A673 (cell line): ENCODE measurements at places on chromosomes 13 and 19. TPM values are rescaled to one million over a fixed set of nuclear protein-coding genes. Genes with fewer than 3 reads are reported as not detected.

The CD320 gene
- total RNA-seq: 121 and 135 TPM in 2 replicates

The DACH1 gene
- 0.11 and 0.22 TPM in 2 replicates for total RNA-seq

The IL12RB1 gene
- total RNA-seq: not detected in 2 replicates

The DPF1 gene
- total RNA-seq: 6.3 and 8.1 TPM in 2 replicates

The KLK8 gene
- not detected in 2 replicates for total RNA-seq

The COX6B2 gene
- total RNA-seq: 0.48 TPM in 1 of 2 replicates, not detected in the other

GRCh38 chr19:49344505-49345423 is 9.6 kb downstream of the CD37 start:
- H3K4me3 ChIP-seq: no peak overlapping the region
- H3K4me1 ChIP-seq: peaks cover 13% of the 10 kb centered on the region
- H3K36me3 ChIP-seq: peaks cover 81% of the 10 kb centered on the region

- H3K4me3 ChIP-seq: no peak overlapping the region
- H3K27me3 ChIP-seq: no peaks in the 10 kb centered on the region
- H3K27ac ChIP-seq: no peak overlapping the region
- no peaks in the 10 kb centered on the region for H3K36me3 ChIP-seq
- no peak for DNase-seq
- H3K4me1 ChIP-seq: no peaks in the 10 kb centered on the region
Observed at GRCh38 chr19:56764196-56764695, 76.3 kb downstream of the PEG3 start.

GRCh38 chr13:101728021-101728420 is 275.5 kb downstream of the ITGBL1 start:
- DNase-seq: no peak
- no peaks in the 10 kb centered on the region for H3K27me3 ChIP-seq
- no peaks in the 10 kb centered on the region for H3K36me3 ChIP-seq
- no peak overlapping the region for H3K27ac ChIP-seq
- no peak overlapping the region for H3K4me3 ChIP-seq
- no peaks in the 10 kb centered on the region for H3K4me1 ChIP-seq

DNA sequence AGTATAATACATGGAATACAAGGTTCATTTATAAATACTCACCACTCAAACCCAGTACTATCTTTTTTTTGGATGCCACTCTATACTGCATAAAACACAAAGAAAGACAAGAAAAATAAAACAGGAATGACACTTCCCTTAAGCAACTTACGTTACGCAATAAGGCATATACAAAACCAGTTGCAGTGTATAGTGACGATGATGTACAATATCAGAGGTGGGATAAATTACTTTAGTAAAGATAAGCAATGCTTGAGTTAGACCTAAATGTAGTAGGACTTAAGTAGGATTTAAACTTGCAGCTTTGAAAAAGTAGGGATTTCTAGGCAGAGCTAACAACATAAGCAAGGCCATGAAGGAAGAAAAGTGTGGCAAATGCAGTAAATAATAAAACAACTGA is 374.9 kb downstream of the SPRY2 start:
- H3K27ac ChIP-seq: no peak overlapping the region
- no peaks in the 10 kb centered on the region for H3K27me3 ChIP-seq
- H3K4me3 ChIP-seq: no peak overlapping the region
- no peaks in the 10 kb centered on the region for H3K36me3 ChIP-seq
- peak; percentile 20 for DNase-seq
- no peaks in the 10 kb centered on the region for H3K4me1 ChIP-seq

- no peak overlapping the region for H3K4me3 ChIP-seq
Observed at GRCh38 chr19:2188708-2189385, 25.1 kb downstream of the DOT1L start.

GRCh38 chr13:44197791-44198770 is 175.5 kb upstream of the SERP2 start:
- no peaks in the 10 kb centered on the region for H3K4me1 ChIP-seq
- DNase-seq: no peak
- H3K27ac ChIP-seq: no peak overlapping the region
- H3K36me3 ChIP-seq: no peaks in the 10 kb centered on the region

- peaks cover 16% of the 10 kb centered on the region for H3K36me3 ChIP-seq
- no peak overlapping the region for H3K4me3 ChIP-seq
- H3K27me3 ChIP-seq: no peaks in the 10 kb centered on the region
- no peak overlapping the region for H3K27ac ChIP-seq
- peak; percentile 71 for DNase-seq
- peaks cover 16% of the 10 kb centered on the region for H3K4me1 ChIP-seq
Observed at GRCh38 chr13:44969551-44970484, 19.5 kb downstream of the NUFIP1 start.

DNA sequence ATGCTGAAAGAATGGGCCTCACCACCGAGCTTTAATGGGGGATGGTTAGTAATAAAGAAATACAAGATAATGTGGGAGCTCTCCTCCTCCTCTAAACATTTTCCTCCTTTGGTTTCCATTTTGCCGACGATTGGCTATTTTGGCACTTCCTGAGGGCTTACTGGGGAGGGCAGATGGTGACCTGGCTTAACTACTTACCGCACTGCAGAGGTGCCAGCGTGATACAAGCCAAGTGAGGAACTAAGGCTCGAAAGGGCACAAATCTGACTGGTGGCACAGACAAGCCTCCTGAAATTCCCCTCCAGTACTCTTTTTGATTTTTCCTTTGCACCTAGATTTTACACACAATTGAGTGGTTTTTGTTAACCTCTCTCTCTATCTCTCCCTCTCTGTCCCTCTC is 53.3 kb upstream of the RAP2A start:
- H3K27me3 ChIP-seq: no peaks in the 10 kb centered on the region
- no peaks in the 10 kb centered on the region for H3K4me1 ChIP-seq
- no peak overlapping the region for H3K27ac ChIP-seq
- H3K4me3 ChIP-seq: no peak overlapping the region
- no peaks in the 10 kb centered on the region for H3K36me3 ChIP-seq
- no peak for DNase-seq

DNA sequence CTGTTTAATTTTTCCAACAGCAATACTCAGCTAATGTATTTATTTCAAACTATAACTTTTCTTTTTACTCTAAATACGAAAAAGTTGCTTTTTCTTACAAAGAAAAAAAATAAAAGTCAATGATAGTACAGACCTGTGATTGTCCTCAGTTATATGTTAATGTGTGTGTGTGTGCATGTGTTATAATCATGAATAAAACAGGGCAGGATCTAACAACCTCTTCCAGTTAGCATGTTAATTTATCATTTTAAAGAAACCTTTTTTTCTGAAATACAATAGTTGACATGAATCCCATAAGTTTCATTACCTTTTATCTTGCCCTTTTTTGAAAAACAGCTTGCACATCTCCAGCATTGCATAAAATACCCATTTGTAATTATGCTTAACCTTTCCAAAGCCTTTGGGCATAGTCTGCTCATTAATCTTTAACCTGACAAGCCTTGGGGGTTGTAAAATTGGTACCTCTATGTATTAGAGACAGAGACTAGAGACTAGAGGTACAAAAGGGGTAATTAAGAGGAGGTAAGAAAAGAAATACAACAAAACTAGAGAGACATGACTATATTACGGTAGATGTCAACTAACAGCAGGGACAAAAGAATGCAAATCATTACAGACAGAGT is 828.1 kb downstream of the OLFM4 start:
- no peak overlapping the region for H3K4me3 ChIP-seq
- no peaks in the 10 kb centered on the region for H3K36me3 ChIP-seq
- H3K27me3 ChIP-seq: no peaks in the 10 kb centered on the region
- H3K27ac ChIP-seq: no peak overlapping the region
- H3K4me1 ChIP-seq: no peaks in the 10 kb centered on the region
- no peak for DNase-seq

- DNase-seq: no peak
- H3K27ac ChIP-seq: no peak overlapping the region
- no peaks in the 10 kb centered on the region for H3K36me3 ChIP-seq
- no peak overlapping the region for H3K4me3 ChIP-seq
- H3K4me1 ChIP-seq: no peaks in the 10 kb centered on the region
Observed at GRCh38 chr13:96904232-96904631, 90.0 kb downstream of the OXGR1 start.

DNA sequence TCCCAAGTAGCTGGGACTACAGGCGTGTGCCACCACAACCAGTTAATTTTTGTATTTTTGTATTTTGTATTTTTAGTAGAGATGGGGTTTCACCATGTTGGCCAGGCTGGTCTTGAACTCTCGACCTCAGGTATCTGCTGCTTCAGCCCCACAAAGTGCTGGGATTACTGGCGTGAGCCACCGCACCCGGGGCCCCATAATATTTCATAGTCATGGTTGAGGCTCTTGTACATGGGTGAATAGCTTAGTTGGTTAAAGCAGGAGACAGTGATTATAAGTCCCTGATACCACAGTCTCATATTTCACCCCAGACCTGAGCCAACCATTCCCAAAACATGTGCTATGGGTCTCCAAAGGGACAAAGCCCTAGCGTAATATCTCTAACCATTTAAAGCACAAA is 26.1 kb downstream of the MBNL2 start:
- no peak for DNase-seq
- H3K4me1 ChIP-seq: peaks cover 23% of the 10 kb centered on the region
- H3K36me3 ChIP-seq: no peaks in the 10 kb centered on the region
- H3K27ac ChIP-seq: no peak overlapping the region
- H3K4me3 ChIP-seq: no peak overlapping the region
- H3K27me3 ChIP-seq: no peaks in the 10 kb centered on the region

- peaks cover 7% of the 10 kb centered on the region for H3K27me3 ChIP-seq
- H3K4me1 ChIP-seq: no peaks in the 10 kb centered on the region
- no peak for DNase-seq
Observed at GRCh38 chr13:97202761-97203160, 19.4 kb upstream of the MBNL2 start.

DNA sequence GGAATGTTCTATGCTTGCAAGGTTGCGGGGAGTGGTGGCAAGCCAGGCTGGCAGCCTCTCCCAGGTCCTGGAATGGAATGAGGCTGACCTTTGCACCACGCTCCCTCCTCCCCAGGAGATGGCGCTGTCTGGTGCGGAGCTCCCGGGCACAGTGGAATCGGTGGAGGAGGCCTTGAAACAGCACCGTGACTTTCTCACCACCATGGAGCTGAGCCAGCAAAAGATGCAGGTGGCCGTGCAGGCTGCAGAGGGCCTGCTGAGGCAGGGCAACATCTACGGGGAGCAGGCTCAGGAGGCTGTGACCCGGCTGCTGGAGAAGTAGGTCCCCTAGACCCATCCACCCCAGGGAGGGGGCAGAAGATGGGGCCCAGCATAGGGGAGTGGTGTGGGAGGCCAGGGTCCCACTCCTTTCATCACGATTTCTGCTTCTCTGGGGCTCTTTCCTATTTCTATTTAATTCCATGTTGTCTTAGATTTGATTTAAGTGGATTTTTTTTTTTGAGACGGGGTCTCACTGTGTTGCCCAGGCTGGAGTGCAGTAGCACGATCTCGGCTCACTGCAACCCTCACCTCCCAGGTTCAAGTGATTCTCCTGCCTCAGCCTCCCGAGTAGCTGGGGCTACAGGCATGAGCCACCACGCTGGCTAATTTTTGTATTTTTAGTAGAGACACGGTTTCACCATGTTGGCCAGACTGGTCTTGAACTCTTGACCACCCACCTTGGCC is 53.2 kb upstream of the SHKBP1 start:
- H3K4me3 ChIP-seq: no peak overlapping the region

DNA sequence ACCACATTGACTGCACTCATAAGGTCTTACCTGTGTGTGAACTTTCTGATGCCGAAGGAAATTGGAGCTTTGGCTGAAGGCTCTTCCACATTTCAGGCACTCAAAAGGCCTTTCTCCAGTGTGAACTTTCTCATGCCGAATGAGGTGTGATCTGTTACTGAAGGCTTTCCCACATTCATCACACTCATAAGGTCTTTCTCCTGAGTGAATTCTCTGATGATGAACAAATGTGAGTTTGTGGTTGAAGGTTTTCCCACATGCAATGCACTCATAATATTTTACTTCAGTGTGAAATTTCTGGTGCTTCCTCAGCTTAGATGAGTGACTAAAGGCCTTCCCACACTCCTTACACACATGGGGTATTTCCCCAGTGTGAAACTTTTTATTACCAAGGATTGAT is 5.7 kb downstream of the ZNF132 start:
- H3K27ac ChIP-seq: no peak overlapping the region
- H3K4me1 ChIP-seq: no peaks in the 10 kb centered on the region
- no peaks in the 10 kb centered on the region for H3K27me3 ChIP-seq
- no peak for DNase-seq
- peaks cover 52% of the 10 kb centered on the region for H3K36me3 ChIP-seq
- H3K4me3 ChIP-seq: no peak overlapping the region

- H3K4me3 ChIP-seq: no peak overlapping the region
- no peak overlapping the region for H3K27ac ChIP-seq
- no peaks in the 10 kb centered on the region for H3K4me1 ChIP-seq
- no peaks in the 10 kb centered on the region for H3K27me3 ChIP-seq
- H3K36me3 ChIP-seq: no peaks in the 10 kb centered on the region
Observed at GRCh38 chr13:62704875-62705274, 1289.2 kb upstream of the PCDH20 start.

GRCh38 chr13:46176756-46177155 is 5.2 kb downstream of the LCP1 start:
- DNase-seq: peak; percentile 15
- H3K36me3 ChIP-seq: no peaks in the 10 kb centered on the region
- no peak overlapping the region for H3K4me3 ChIP-seq
- H3K27ac ChIP-seq: no peak overlapping the region

- H3K27me3 ChIP-seq: no peaks in the 10 kb centered on the region
- no peak overlapping the region for H3K4me3 ChIP-seq
- no peaks in the 10 kb centered on the region for H3K36me3 ChIP-seq
- no peak for DNase-seq
- H3K4me1 ChIP-seq: no peaks in the 10 kb centered on the region
Observed at GRCh38 chr19:28504139-28504538, 708.8 kb downstream of the UQCRFS1 start.

DNA sequence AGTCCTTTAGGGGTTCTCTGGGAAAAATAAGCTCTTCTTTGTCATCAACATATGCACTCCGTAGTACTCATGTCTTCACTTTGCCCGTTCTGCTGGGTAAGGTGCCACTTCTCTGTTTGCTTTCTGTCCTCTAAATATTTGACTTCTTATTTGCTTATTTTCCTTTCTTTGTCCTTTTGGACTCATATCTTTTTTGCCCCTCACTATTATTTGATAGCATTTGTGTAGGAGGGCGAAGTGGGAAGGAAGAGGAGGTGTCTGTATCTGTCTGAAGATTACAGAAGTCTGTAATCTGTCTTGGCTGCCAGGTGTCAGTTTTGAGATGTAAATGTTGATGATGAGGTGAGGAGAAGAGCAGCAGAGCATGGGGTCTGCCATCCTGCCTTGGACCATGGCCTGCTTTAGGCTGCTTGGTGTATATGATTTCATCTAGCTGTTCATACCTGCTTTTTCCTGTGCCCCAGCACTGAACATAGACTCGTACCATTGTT is 30.8 kb downstream of the USPL1 start:
- peaks cover 59% of the 10 kb centered on the region for H3K36me3 ChIP-seq
- DNase-seq: no peak
- H3K27ac ChIP-seq: no peak overlapping the region
- H3K4me3 ChIP-seq: no peak overlapping the region
- H3K4me1 ChIP-seq: peaks cover 24% of the 10 kb centered on the region

- peak overlapping the region; percentile 68 for H3K27ac ChIP-seq
- no peaks in the 10 kb centered on the region for H3K27me3 ChIP-seq
- DNase-seq: no peak
- no peak overlapping the region for H3K4me3 ChIP-seq
Observed at GRCh38 chr19:11324748-11325389, 14.6 kb downstream of the RAB3D start.

GRCh38 chr13:27334774-27335435 is 64.3 kb downstream of the RASL11A start:
- H3K4me1 ChIP-seq: no peaks in the 10 kb centered on the region
- no peak overlapping the region for H3K27ac ChIP-seq
- no peaks in the 10 kb centered on the region for H3K36me3 ChIP-seq
- H3K27me3 ChIP-seq: peaks cover 17% of the 10 kb centered on the region
- DNase-seq: no peak
- H3K4me3 ChIP-seq: no peak overlapping the region
